Esophagus mucosa (tissue), 1 donor: ENCODE measurements at places on chromosomes 2 and 18. TPM values are rescaled to one million over a fixed set of nuclear protein-coding genes. Genes with fewer than 3 reads are reported as not detected.

Gene ERLEC1
- 15.5 TPM for total RNA-seq

DNA sequence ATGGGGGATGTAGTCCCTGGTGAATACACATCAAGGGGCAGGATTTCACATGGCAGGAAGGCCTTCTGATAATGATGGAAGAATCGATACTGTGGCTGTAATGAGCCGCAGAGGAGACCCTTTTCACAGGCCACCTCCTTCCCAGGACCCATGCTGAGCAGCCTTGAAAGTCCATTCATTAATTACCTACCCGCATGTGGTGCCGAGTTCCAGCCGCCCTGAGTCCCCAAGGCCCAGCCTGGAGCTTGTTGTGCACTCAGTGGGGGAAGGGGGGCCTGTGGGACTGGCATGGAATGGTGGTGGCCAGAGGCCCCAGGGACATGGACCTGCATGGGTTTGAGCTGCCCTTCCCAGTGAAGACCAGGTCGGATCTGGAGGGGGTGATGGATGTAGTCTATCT is 25.5 kb downstream of the ASB18 start:
- ATAC-seq: no peak

GRCh38 chr2:43507137-43507536 is 88.7 kb downstream of the THADA start:
- peak; percentile 59 for ATAC-seq

GRCh38 chr2:20212459-20212870 is 12.5 kb downstream of the SDC1 start:
- ATAC-seq: peak; percentile 64

Gene NT5C1B
- not detected for total RNA-seq

Gene CTAGE1
- total RNA-seq: not detected

DNA sequence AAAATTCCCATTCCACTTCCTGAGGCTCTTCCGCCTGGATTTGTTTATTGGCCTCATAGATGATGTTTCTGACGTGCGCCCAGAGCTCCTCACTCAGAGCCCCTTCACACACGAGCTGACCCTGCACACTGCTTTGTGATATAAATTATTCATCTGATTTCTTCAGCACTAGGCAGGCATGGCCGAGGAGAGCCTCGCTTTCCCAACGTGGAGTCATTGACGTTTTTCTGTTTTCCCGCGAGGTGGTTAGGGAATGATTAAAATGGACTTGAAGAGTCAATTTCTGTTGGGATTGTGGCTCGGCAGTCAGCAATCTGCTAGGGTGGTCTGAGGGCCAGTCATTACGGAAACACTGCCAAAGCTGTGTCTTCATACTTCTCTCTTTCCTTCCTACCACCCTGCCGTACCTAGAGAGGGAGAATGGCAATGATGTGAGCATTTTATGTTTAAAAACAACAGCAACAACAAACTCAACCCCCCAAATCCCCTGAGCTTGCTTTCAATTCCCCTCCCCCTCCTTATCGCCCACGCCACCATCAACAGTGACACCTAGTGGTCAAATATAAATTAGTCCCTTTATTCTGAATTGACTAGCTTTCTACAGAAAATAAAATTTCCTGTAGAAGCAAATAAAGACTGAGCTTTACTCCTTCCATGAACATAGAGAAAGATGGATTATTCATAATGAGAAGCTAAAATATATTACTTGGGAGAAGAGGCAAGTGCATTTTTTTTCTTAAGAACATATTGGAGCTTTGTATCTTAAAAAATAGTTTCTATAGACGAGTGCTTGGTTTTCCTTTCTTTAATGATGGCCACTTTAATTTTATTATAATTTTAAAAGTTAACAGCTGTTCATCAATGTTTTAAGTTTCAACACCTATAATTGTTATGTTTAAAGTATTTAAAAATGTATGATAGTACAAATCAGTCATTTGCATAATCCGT is 285.1 kb downstream of the MTX2 start:
- ATAC-seq: peak; percentile 69

- ATAC-seq: no peak
These were observed 104.8 kb downstream of the ST6GAL2 start for GRCh38 chr2:106781196-106781595.

GRCh38 chr18:76721207-76721996 is 101.0 kb upstream of the ZNF236 start:
- ATAC-seq: no peak

Gene L3MBTL4
- 4.8 TPM for total RNA-seq

DNA sequence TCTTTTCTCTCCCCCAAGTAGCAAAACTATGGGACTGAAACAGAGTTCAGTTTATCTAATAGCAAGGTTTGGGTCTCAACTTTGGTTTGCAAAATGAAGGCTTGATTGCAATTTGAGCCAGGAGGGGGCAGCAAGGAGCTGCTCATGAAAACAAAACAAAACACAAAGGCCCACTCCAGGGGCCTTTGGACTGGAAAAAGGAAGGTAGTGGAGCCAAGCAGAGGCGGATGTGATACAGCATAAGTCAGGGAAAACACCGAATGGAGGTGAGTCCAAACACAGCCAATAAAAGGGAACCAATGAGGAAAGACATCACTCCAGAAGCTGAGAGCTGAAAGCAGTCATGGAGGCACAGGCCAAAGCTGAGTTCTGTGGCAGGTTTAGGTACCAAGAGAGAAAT is 799.7 kb upstream of the ACVR2A start:
- ATAC-seq: peak; percentile 43

DNA sequence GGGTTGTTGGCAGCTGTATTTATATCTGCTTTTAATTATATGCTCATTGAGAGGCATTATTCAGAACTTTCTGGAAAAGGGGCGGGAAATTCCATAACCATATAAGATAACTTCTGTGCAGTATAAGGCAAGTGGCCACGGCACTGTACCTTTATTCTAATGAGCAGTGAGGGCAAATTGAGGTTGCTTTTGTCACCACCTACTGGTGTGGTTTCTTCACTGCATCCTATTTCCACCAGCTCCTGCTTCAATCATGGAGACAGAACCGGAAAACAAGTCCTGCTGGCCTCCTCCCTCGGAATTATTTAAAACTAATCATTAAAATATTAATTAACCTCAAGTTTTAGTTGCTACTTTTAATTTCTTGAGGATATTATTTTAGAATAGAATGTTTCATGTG is 759.4 kb downstream of the CBLN2 start:
- no peak for ATAC-seq

Gene CREG2
- 2.3 TPM for total RNA-seq

Gene DNPEP
- total RNA-seq: 32.3 TPM

- no peak for ATAC-seq
These were observed 135.9 kb downstream of the ABCA12 start for GRCh38 chr2:215002500-215002899.

- peak; percentile 32 for ATAC-seq
These were observed 67.0 kb upstream of the SERTAD2 start for GRCh38 chr2:64720535-64721319.

GRCh38 chr2:226839161-226839560 is 3.3 kb downstream of the RHBDD1 start:
- no peak for ATAC-seq

Gene POLR1A
- total RNA-seq: 27.5 TPM

Gene TSGA10
- 2.8 TPM for total RNA-seq

Gene ASB18
- total RNA-seq: not detected

GRCh38 chr2:203636588-203637470 is 69.6 kb upstream of the CD28 start:
- no peak for ATAC-seq

DNA sequence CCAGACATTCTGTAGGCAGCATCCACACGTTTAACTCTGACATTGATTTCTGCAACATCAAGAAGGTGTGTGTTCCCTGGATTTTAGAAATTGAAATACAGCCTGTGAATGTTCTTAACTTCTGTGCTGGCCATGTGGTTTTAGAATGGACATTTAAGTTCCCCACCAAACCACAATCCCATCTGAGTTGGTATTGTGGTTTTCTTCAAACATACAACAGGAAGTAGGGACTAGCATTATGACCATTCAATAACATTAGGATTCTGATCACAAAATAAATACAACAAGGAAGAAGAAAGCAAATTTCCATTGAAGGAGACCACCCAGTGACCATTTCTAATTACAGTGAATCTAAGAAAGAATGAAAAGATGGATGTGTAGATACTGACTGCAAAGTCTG is 51.2 kb downstream of the MAP3K20 start:
- ATAC-seq: no peak

GRCh38 chr18:8413751-8414150 is 195.5 kb upstream of the RAB12 start:
- ATAC-seq: no peak

DNA sequence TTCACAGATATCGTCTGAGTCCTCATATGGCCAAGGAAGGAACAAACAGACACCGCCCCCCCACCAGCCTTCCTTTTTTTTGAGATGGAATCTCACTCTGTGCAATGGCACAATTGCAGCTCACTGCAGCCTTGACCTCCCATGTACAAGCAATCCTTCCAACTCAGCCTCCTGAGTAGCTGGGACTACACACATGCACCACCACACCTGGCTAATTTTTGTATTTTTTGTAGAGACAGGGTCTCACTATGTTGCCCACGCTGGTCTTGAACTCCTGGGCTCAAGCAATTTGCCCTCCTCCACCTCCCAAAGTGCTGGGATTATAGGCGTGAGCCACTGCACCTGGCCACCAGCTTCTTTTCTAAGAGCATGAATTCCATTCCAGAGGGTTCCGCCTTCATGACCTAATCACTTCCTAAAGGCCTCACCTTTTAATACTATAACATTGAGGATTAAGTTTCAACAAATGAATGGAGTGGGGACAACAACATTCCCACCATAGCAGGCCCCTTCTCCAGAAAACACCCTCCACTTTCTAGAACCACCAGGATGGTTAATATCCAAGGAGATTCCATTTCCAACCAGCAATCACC is 2.2 kb upstream of the TMBIM1 start:
- ATAC-seq: no peak

DNA sequence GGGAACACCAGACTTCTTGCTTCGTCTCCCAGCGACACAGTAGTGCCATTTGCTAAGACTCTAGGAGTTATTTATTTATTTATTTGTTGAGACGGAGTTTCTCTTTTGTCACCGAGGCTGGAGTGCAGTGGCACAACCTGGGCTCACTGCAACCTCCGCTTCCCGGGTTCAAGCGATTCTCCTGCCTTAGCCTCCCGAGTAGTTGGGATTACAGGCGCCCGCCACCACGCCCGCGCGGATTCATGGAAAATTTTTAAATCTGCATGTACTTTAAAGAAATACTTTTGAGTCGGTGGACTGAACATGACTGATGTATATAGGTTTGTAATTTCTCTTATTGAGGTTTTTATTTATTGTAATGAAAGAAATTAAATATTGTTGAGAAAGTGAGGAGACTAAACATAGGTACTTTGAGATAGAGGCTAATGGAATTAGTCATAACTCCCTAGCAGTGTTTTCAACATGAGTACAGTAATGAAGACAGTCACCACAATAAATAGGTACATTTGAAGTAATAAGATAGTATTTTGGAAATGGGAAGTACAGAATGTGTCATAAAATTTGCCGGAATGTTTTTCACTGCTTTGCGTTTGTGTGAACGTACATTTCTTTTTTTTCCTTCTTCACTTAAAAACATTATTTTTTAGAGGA is 983 bp downstream of the MTX2 start:
- no peak for ATAC-seq

DNA sequence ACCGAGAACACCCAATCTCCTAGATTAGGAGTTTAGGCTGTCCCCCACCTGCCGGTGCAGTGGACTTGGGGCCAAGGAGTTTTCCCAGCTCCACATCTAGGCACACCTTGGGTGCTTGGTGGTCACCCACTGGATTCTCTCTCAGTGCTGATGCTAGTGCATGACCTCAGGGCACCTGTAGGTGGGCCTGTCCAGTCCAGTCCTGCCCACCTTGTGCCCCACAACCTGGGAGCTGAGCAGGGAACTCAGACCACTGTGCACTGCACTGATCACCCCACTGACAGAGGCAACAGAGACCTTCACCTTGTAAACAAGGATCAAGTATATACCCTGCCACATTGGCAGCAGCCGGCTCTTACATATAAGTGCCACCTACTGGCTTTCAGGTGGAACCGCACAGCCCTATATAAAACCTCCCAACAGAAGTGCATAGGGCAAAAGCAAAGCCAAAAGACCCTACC is 12.7 kb upstream of the CDH19 start:
- peak; percentile 13 for ATAC-seq

Gene MXD1
- total RNA-seq: 155 TPM

Gene ALPG
- total RNA-seq: not detected

DNA sequence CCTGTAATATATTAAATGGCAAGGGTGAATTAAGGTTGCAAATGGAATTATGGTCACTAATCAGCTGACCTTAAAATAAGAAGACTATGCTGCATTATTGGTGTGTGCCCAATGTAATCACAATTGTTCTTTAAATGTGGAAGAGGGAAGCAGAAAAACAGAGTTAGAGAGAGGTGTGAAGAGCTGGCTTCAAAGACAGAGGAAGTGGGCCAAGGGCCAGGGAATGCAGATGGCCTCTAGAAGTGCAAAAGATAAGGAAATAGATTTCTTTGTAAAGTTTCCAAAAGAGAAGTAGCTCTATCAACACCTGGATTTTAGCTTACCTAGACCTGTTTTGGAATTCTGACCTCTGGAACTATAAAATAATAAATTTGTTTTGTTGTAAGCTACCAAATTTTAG is 276.0 kb downstream of the LRRTM1 start:
- no peak for ATAC-seq

DNA sequence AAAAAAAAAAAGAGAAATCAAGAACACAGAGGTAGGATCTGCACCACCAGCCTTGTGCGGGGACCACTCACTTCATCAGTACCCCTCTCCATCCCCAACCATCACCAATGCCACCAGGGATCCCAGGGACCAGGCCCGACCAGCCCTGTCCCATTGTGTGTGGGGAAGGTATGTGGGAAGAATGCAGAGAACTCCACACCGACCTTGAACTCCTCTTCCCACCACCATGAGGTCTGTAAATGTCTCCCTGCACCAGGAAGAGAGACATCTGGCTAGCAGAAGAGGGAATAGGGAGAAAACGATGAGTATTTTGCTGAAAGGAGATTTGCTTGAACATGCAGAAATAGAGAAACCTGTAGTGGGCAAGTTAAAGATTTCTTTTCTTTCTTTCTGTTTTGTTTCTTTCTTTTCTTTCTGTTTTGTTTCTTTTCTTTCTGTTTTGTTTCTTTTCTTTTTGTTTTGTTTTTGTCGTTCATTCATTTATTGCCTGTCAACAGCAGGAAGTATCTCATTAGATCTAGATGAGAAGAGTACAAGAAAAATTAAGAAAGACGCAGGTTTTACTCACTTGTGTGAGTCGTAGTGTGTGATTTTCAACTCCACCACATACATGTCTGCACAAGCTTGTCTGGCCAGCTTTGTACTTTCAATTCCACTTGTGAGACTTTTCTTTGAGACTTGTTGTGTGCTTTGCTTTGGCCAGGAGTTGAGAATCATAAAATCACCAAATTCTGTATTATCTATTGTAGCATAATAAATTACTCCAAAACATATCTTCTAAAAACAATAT is 179.8 kb upstream of the HAAO start:
- ATAC-seq: no peak

DNA sequence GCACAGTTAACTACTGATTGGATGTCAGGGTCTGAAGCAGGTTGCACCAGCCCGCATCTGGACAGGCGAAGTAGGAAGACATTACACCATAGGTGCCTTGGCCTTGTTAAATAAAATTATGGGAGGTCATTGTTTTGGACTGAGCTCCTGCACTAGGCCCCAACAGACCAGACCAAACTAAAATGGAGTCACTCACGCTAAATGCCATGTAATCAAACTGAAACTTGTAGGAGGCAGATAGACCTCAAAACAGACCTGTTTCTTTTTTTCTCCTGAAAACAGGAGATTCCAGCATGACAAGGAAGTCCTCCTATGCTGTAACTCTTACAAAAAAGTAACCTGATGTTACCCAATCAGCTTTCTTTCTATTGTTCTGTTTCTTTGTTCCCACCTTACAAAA is 15.5 kb upstream of the NFU1 start:
- no peak for ATAC-seq
